ENCODE measurements at places on chromosomes 7 and 10.

GRCh38 chr7:127885843-127886242 lies 145.4 kb downstream of the LRRC4 start:
- DNase-seq = no peak

GRCh38 chr10:23099816-23100215 lies 4.4 kb downstream of the MSRB2 start:
- no peak for DNase-seq

GRCh38 chr7:121186746-121187145 lies 142.1 kb upstream of the WNT16 start:
- no peak for DNase-seq

GRCh38 chr7:111736552-111736874 lies 174.2 kb upstream of the IMMP2L start:
- DNase-seq = no peak

DNA sequence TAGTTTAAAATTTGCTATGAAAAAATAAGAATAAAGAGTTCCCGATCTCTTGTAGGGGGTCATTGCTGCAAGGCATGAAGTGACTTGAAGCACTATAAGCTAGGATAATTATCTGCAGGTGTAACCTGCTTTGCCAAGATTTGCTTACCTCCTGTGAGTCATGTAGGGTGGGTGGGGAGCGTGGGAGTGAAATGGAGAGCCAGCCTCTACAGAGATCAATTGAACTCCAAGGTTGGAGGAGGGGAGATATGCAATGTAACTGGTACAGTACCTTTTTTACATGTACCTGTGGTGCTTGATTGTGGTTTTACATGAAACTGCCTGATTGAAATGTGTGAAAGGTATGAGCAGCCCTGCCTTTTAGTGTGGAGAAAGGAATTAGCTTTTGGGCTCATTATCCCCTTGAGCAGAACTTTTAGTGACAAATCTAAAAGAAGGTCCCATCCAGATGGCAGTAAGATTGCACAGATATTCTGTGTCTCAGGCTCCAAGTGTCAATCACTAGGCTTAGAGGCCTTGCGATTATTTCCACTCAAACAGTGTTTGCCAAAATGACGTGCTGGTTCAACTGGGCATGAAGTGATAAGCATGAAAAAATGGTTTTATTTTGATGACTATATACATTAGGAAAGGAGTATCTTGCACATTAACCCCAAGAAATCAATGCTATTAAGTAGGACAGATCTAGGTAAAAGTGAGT lies 138.6 kb upstream of the GRB10 start:
- no peak for DNase-seq

DNA sequence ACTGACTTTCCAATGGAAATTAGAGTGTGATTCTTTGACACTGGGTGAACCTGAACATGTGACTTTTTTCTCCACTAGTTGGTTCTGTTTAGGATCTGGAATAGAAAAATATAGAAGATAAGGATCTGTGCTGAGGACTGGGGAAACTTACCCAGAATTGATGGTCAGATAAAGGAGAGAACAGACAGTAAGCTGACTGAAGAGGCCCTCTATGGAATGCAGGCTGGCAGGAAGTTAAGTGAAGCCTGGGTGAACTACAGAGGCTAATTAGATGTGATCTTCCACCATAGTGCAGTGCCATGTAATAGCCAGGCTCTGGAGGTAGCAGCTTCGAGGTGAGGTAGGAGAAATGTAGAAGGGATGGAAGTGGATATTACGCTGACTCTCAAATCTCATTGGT lies 455.3 kb downstream of the PLXDC2 start:
- DNase-seq = no peak

DNA sequence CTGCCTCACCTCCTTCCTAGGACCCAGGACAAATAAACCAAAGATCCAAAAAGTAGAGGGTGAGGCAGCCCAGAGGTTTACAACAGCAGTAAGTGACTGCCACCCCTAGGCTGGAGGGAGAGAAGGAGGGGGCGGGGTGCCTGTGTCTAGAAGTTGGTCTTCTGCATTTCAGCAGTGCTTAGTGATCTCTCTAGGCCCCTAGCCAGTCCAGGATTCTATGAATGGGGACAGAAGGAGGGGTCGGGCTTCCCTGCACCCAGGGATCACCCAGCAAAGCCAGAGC lies 62.8 kb upstream of the KDM7A start:
- no peak for DNase-seq

GRCh38 chr7:41955451-41955850 lies 252.6 kb upstream of the INHBA start:
- no peak for DNase-seq

GRCh38 chr7:86760236-86760635 lies 116.5 kb downstream of the GRM3 start:
- DNase-seq = no peak

Measured in CD4-positive, alpha-beta T cell treated with Interleukin-4 for 4 hours (primary cell).